ENCODE measurements at places on chromosomes 7 and 10.
A peak's percentile ranks its signal among the peaks of the same experiment; 100 is the strongest.

DNA sequence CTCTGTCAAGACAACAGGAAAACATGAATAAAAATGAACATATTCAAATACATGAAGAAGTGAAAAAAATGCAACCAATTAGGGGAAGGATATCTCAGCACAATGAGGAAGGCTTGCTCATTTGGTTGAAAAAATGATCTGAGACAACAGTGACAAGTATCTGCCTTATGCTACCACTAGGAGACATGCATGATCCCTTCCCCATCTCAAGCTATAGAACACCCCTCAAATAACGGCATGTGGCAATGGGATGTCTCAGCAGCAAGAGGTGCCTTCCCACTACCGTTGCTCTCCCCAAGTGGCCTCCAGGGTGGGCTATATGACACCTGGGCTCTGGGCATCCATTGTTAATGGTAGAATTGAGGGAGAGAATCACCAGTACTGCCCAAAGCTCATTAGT is 98.1 kb upstream of the RSU1 start:
- no peak overlapping the region for H3K4me3 ChIP-seq
- no peaks in the 10 kb centered on the region for H3K4me1 ChIP-seq
- H3K27ac ChIP-seq = no peak overlapping the region
- H3K27me3 ChIP-seq = no peaks in the 10 kb centered on the region

DNA sequence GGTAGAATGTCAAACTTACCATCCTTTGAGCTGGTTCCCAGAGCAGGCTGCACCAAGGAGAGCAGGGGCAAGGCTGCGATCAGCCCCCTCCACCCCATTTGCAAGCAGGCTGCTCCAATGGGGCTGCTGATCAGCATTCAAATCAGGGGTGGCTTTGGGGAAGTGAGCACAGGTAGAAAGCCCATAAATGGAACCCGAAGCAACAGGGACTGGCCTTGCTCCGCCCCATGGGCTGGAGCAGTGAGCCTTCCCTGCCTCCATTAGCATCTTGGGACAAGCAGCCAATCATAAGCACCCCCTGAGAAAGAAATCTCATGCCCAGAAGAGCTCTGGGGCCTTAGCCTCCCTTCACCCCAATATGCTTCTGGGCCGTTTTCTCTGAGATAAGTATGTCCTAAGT is 4.0 kb upstream of the PKD1L1 start:
- peaks cover 21% of the 10 kb centered on the region for H3K36me3 ChIP-seq
- DNase-seq = no peak
- H3K27me3 ChIP-seq = no peaks in the 10 kb centered on the region
- no peaks in the 10 kb centered on the region for H3K4me1 ChIP-seq

GRCh38 chr7:119647286-119647685 is 625.7 kb upstream of the KCND2 start:
- no peaks in the 10 kb centered on the region for H3K27me3 ChIP-seq
- no peak for DNase-seq
- no peak overlapping the region for H3K27ac ChIP-seq
- no peaks in the 10 kb centered on the region for H3K36me3 ChIP-seq
- H3K4me1 ChIP-seq = no peaks in the 10 kb centered on the region

DNA sequence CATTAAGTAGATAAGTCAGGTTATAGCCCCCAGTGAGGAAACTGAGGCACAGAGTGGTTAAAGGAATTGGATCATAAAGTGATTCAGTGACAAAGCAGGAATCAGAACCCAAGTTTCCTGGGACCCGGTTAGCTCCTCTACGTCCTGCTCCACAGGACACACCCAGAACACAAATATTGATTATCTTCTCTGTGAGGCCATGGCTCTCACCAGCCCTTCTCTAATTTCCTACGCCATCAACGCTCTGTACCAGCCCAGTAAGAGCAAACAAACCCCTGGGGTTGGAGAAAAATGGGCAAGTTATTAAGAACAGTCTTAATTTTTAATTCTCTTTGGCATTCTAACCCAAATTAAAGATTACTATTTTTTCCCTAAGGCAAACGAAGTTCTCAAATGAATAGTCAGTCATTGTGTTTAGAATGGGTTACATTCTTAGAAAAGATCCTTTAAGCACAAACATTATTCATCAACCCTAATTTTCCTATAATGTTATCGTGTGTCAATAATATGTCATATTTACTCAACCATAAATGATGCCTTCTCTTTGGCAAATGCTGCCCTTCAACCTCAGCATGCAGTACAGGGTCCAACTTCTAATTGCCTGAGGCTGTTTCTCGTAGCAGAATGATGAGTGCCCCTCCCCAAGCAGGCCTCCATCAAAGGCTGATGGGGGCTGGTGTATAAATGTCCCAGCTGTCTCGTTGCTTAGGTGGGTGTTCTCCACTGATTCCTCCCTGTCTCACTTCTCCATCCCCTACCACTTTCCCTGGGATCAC is 25.4 kb upstream of the TM9SF3 start:
- no peak overlapping the region for H3K4me3 ChIP-seq
- no peaks in the 10 kb centered on the region for H3K36me3 ChIP-seq
- DNase-seq = no peak
- H3K4me1 ChIP-seq = peaks cover 9% of the 10 kb centered on the region
- H3K27me3 ChIP-seq = no peaks in the 10 kb centered on the region

GRCh38 chr10:36114913-36115312 is 472.8 kb upstream of the FZD8 start:
- no peaks in the 10 kb centered on the region for H3K27me3 ChIP-seq
- peak overlapping the region; percentile 48 for H3K27ac ChIP-seq
- peaks cover 29% of the 10 kb centered on the region for H3K4me1 ChIP-seq
- DNase-seq = no peak

GRCh38 chr7:80473751-80474150 is 38.1 kb downstream of the GNAT3 start:
- no peak overlapping the region for H3K4me3 ChIP-seq
- H3K36me3 ChIP-seq = no peaks in the 10 kb centered on the region
- no peak overlapping the region for H3K27ac ChIP-seq
- no peaks in the 10 kb centered on the region for H3K4me1 ChIP-seq

- H3K27me3 ChIP-seq = no peaks in the 10 kb centered on the region
- no peak for DNase-seq
- H3K27ac ChIP-seq = no peak overlapping the region
- H3K36me3 ChIP-seq = no peaks in the 10 kb centered on the region
Measured at GRCh38 chr10:74799721-74800221, 26.6 kb upstream of the KAT6B start.

GRCh38 chr7:116273283-116273917 is 63.1 kb downstream of the TES start:
- no peaks in the 10 kb centered on the region for H3K27me3 ChIP-seq
- H3K36me3 ChIP-seq = no peaks in the 10 kb centered on the region
- no peaks in the 10 kb centered on the region for H3K4me1 ChIP-seq
- no peak overlapping the region for H3K27ac ChIP-seq
- no peak overlapping the region for H3K4me3 ChIP-seq

DNA sequence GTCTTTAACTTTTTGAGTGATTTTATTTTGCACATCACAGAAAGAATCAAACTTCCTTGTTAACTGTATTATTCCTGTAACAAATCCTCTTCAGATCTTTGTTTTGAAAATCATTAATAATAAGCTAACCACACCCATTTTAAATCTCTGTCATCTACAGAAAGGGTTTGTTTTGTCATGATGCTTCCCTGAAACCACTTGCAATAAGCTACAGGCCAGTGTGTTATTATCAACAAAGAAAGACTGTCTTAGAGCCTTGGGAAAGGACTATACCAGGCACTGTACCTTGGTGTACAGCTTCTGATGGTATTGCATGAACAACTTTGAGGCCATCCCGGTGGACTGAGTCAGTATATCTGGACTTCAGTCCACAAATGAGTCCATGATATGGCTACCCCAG is 145.3 kb upstream of the FAM3C start:
- no peaks in the 10 kb centered on the region for H3K27me3 ChIP-seq
- H3K36me3 ChIP-seq = no peaks in the 10 kb centered on the region
- H3K4me1 ChIP-seq = no peaks in the 10 kb centered on the region
- no peak overlapping the region for H3K27ac ChIP-seq

GRCh38 chr10:338171-339037 is 203.1 kb downstream of the ZMYND11 start:
- H3K4me3 ChIP-seq = no peak overlapping the region
- H3K36me3 ChIP-seq = peaks cover 21% of the 10 kb centered on the region
- no peaks in the 10 kb centered on the region for H3K4me1 ChIP-seq
- no peaks in the 10 kb centered on the region for H3K27me3 ChIP-seq

DNA sequence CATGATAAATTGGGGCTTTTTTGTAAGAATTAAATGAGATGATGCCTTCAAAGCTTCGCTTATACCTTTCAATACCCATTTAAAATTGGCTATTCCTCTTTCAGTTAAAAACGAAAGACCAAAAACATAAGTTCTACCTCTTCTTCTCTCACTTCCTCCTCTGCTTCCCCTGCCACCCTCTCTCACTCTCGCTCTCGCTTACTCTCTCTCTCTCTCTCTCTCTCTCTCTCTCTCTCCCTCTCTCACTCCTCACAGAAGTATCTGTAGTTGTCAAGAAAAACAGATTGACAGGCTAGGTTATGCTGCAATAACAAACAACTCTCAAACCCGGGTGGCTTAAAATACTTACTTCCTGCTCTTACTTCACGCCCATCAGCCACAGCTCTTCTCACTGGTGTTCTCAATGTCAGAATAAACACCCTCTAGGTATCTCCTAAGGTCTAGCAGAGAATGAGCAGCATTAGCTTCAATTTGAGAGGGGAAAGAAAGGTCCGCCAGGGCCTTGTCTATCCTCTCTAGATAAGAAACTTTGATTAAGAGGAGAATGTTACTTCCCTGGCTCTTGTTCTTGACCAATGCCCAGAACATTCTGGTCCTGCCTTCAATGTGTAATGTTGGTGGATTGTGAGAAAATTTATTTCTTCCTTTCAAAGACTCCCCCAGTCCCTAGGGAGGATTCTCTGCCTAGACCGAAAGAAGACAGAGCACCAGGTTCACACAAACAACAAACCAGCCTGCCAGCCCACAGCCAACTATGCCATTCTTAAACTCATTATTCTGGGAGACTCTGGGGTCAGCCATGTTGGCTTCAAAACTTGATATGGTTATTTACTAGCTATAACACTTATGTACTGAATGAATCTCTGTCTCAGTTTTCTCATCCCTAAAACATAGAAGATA is 1028.7 kb downstream of the XPNPEP1 start:
- no peak overlapping the region for H3K4me3 ChIP-seq
- H3K27me3 ChIP-seq = no peaks in the 10 kb centered on the region
- H3K27ac ChIP-seq = no peak overlapping the region

GRCh38 chr10:110829721-110830410 is 41.9 kb upstream of the PDCD4 start:
- H3K4me3 ChIP-seq = no peak overlapping the region
- no peak for DNase-seq
- peaks cover 36% of the 10 kb centered on the region for H3K36me3 ChIP-seq
- peak overlapping the region; percentile 73 for H3K27ac ChIP-seq

DNA sequence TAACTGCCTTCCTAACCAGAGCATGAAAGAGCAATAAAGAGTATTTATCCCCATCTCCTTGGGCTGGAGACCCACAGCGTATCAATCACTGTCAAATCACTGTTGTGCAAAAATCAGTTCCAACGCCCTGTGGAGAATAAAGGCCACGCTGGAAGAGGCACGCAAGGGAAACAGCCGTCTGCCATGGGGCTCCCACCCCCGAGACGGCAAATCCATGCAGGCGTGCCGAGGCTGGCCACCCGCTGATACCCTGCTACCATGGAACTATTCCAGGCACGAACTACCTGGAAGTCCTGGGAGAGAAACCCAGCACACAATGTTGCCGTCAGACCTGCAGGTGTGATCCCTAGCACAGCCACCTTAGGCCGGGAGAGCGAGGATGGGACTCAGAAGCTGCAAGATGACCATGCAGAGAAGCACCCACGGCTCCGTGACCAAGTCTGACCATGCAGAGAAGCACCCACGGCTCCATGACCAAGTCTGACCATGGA is 185.3 kb downstream of the DIP2C start:
- no peak overlapping the region for H3K27ac ChIP-seq
- DNase-seq = no peak
- no peaks in the 10 kb centered on the region for H3K27me3 ChIP-seq
- no peaks in the 10 kb centered on the region for H3K36me3 ChIP-seq

GRCh38 chr7:108463613-108464012 is 7.4 kb upstream of the NRCAM start:
- no peak for DNase-seq
- H3K4me1 ChIP-seq = no peaks in the 10 kb centered on the region
- H3K36me3 ChIP-seq = no peaks in the 10 kb centered on the region
- no peak overlapping the region for H3K27ac ChIP-seq
- no peak overlapping the region for H3K4me3 ChIP-seq
- no peaks in the 10 kb centered on the region for H3K27me3 ChIP-seq

Data from right atrium auricular region (tissue), 2 donors.